ENCODE measurements at places on chromosomes 3 and 15.
A peak's percentile ranks its signal among the peaks of the same experiment; 100 is the strongest.

GRCh38 chr15:76197703-76198455, 113.4 kb downstream of the ETFA start:
- no peak for DNase-seq

- DNase-seq: no peak
These were observed 58.7 kb upstream of the PLXND1 start for GRCh38 chr3:129665024-129665768.

- no peak for DNase-seq
These were observed 1.8 kb upstream of the SRGAP3 start for GRCh38 chr3:9251055-9251786.

- no peak for DNase-seq
These were observed 99.7 kb upstream of the ABHD17C start for GRCh38 chr15:80595396-80595795.

DNA sequence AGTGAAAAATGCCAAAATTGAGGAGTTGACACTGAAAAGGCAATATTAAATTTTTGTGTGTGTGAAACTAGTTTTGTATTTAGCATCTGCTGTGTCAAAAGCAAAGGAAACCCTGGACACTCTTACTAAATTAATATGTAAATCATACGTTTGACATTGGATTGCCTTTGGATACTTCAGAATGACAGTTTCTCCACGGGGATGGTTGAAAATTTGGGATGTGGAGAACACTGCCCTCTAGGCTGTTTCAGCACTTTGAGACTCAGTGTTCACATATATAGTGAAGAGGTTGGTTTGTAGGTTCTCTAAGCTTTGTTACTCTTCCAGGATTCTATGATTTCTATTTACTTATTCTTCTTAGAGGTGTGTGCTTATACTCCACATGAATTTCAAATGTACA, 3.0 kb downstream of the ROBO2 start:
- DNase-seq: no peak

- no peak for DNase-seq
These were observed at the start of gene COL6A6 for GRCh38 chr3:130516645-130517512. Gene COL6A6, plus strand, starts transcription at chr3:130517177. Its CDS starts 43,188 bp downstream, at chr3:130560365.

GRCh38 chr3:168040607-168041208, 55.0 kb downstream of the GOLIM4 start:
- no peak for DNase-seq

- no peak for DNase-seq
These were observed 73.4 kb downstream of the SLC6A11 start for GRCh38 chr3:10889206-10889960.

DNA sequence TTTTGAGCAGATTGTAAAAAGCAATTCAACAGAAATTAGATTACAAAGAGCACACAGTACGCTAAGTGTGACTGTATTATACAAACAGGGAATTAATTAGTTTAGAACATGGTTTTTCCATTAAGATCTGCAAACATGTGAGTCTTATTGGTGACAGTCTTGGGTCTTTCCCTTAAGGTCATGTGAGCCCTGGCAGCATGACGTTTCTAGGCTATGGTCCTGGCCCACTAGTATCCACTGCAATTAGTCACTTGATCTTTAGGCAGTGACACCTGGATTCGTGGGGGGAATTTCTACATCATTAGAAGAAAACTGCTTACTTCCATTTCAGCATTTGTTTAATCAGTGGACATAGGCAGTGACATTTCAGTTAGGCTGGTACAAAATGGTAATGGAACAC, 360.2 kb upstream of the NR2F2 start:
- no peak for DNase-seq

- DNase-seq: no peak
These were observed 14.0 kb upstream of the PLA2G4E start for GRCh38 chr15:42034628-42035434.

DNA sequence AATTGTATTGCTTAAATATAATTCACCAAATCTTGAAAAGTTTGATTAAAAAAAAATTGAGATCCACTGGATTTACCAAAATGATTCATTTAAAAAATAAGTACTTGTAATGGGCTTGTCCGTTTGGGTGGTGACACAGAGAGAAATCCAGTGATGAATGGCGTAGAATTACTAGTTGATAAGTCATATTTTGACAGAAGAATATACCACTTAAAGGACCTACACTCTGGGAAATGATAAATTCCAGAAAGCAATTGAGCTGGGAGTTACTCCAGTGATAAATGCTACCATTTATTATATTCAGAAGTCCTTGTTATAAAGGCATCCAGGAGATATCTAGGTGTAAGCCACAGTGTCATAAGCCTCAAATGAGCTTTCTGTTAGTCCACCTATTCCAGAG, 141.8 kb upstream of the CFAP20DC start:
- no peak for DNase-seq

DNA sequence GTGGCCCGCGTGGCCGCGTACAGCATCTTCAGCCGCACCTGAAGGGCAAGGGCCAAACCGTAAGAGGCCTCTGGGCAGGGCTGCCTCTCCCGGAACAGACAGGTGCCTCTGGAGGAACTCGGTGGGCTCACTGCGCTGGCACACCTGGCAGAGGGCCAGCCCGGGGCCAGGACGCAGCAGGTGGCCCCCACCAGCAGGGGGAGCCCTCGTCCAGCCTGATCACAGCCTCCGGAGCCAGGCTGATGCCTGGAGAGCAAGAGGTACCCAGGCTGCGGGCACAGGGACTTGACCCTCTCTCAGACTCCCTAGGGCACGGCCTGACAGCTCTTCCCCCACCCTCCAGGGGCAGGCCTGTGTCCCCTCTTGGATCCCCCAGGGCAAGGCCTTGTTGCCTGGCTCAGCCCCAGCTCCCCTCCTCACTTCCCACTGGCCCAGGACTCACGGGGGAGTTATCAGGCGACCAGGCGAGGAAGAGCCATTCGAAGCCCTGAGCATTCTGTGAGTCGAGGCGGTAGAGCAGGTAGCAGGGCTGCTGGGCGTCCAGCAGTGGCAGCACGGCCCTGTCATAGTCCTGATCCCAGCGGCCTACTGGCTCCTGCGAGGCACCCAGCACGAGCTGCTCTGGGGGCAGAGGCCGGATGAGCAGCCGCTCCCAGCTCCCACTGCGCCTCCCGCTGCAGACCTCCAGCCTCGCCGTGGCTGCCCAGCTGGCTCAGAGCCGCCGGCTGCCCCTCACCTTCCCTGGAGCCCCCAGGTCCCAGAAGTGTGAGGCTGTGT, 6.2 kb upstream of the TLR9 start:
- peak; percentile 92 for DNase-seq

DNA sequence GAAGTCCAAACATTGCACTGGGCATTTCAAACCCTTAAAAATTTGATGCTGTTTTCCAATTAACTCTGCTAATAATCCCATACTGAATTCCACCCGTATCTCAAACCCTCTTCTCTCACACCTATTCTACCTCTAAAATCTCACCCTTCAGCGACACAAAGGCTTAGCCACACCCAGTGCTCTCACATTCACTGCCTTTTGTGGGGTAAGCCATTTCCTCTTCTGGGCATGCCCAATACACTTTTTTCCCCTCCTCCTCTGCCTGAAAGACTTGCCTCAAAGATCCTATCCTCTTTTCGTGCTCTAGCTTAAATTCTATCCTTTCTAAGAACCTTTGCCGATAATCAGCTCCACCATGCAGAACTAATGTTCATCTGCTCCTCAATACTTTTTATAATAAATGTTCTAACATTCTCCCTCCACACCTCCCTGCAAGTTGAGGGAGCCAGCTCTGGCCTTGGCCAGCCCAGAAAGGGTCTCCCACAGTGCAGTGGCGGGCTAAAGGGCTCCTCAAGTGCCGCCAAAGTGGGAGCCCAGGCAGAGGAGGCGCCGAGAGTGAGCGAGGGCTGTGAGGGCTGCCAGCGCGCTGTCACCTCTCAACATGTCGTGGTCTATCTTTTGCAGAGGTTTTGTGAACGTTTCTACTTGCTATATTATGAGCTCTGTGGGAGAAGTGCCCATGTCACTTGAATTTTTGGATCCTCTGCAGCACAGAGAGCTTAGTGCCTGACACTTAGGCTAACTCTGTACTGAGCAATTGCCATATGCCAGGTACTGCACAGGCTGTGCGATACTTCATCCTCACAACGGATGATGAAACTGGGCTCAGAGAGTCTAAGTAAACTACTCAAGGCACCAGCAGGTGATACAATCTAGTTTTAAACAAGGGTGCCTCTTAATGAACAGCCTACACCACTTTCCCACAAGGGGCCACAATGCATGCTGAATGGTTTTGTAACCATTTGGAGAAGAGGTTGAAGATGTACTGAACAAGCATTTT, 53.6 kb upstream of the BCL6 start:
- DNase-seq: peak; percentile 21

GRCh38 chr15:99703603-99704443, 29.4 kb downstream of the LYSMD4 start:
- no peak for DNase-seq

DNA sequence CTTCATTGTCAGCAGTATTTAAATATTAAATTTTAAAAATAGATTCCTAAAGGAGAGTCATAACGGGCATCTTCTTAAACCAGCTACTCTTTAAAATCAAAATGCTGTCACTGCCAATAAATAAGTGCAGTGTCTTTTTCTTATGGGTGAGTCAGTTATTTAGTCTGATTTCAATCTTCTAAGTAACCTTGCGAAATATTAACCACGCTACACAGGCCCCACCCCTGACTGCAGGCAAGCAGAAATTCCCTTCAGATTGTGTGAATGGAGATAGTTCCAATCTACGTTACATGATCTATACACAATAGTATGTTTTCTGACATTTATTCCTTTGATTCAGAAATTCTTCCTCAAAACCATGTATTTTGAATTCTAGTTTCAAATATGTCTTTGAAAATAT, 141.5 kb downstream of the GADL1 start:
- DNase-seq: no peak

DNA sequence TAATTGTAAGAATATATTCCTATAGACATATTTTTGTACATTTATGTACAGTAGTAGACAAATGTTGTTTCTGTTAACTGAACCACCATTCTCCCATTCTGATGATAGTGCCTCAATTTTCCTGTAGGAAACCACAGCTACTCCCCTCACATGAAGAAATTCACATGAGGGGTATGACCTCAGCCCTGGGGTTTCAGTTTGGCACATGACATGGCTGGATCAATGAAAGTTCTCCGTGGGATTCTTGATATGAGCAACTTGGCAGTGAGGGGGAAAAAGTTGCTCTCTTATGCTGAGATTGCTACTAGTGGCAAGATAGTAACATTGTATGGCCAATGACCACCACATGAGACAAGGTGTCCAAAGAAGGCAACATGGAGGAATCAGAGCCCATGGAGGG, 1090.3 kb upstream of the CFAP20DC start:
- DNase-seq: no peak

- no peak for DNase-seq
These were observed 8.1 kb downstream of the ISG20 start for GRCh38 chr15:88646951-88647350.

DNA sequence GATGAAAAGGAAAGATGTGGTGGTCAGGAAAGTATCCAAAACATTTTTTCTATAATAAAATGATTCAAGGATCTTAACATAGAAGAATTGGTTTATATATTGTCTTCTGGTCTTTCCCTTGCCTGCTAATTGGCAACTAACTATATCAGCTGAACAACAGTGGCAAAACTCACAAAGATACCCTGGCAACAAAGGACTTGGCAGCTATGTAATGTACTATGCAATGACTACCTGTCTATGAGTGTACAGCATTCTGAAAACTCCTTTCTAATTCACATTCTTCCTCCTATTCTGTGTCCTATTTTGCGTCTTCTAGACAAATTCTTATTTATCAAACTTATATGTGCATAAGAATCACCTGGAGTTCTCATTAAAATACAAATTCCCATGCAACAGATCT, 15.7 kb upstream of the SERPINI2 start:
- DNase-seq: no peak

- DNase-seq: no peak
These were observed 6.6 kb downstream of the DUOX1 start for GRCh38 chr15:45136378-45136764.

GRCh38 chr15:29242456-29243242, 27.0 kb downstream of the NSMCE3 start:
- no peak for DNase-seq

GRCh38 chr15:26197719-26198118, 334.6 kb upstream of the ATP10A start:
- no peak for DNase-seq

- DNase-seq: no peak
These were observed 880.2 kb downstream of the ROBO1 start for GRCh38 chr3:78887547-78888011.

GRCh38 chr15:55858661-55859060, 115.7 kb upstream of the PRTG start:
- DNase-seq: no peak

- no peak for DNase-seq
These were observed 24.3 kb downstream of the FILIP1L start for GRCh38 chr3:100089812-100090668.

- no peak for DNase-seq
These were observed 35.0 kb upstream of the HES1 start for GRCh38 chr3:194100856-194101390.

DNA sequence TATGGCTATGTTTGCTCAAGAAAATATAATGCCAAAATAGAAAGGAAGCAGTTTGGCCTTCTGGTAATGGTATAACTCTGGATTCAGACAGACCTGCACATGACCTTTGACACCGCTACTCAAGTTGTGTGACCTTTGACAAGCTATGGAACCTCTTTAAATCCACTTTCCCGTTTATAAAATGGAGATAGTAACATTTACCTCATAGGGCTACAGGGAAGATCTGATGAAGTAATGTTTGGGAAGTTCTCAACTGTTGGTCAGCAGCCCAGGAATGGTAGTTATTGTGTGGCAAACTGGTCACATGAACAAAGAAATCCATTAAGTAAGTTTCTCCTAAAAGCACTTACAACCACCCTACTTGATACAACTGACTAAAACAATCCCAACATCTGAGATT, 95.1 kb upstream of the PHLDB2 start:
- no peak for DNase-seq

DNA sequence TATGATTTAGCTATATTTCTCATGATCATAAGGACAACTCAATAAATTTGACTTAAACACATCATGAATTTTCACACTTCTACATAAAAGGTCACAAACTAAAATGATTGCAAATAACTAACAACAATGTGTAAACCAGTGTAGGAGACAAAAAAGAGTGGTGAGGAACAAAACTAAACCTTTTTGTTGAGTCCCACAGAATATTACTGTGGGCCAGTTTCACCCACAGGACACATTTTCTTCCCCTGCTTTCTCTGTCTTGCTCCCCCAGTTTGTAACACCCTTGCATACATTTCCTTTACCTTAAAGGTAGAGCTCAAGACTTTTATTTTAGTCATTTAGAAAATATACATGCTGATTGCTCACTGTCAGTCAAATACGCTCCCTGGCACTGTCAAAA, 130.9 kb upstream of the GOLGA6L6 start:
- DNase-seq: no peak

DNA sequence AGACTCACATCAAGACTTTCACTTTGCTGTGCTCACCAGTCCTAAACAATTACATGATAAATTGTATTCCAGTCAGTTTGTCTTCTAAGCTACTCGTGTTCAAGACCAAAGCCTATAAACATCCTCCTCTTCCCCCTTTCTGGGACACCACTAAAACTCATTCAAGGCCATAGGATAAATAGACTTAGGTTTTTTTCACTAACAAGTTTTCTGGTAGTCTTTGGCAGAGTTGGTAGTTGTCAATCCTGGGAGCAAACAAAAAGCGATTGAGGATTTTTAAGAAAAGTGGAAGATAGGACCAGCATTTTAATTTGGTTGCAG, 114.9 kb downstream of the TGFBR2 start:
- DNase-seq: no peak
